Gastrocnemius medialis (tissue), 4 donors: ENCODE measurements at places on chromosomes 1 and 21. TPM values are rescaled to one million over a fixed set of nuclear protein-coding genes. Genes with fewer than 3 reads are reported as not detected.

Gene GJA8
- not detected for total RNA-seq

- no peaks in the 10 kb centered on the region for H3K36me3 ChIP-seq
- no peaks in the 10 kb centered on the region for H3K4me1 ChIP-seq
- no peak for DNase-seq
Measured at GRCh38 chr1:36014722-36015220, 69.1 kb upstream of the TEKT2 start.

Gene FMO3
- 2.8 TPM for total RNA-seq

DNA sequence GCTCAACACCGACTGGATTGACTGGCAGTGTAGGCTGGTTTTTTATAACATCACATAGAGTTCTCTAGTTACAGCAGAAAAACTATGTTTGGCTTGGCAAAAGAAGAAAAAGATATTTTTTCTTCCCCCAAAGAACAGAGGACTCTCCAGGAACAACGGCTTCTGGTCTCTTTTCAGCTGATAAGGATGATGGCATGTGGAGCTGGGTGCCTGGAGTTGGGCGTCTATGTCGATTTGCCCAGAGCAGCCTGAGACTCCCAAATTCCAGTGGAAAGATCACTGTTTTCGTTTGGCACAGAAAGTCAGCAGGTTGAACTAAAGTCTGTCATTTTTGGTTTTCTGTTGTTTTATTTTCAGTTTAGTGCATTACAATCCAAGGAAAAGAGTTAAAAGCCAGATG lies 91.1 kb downstream of the SMYD2 start:
- H3K36me3 ChIP-seq, result no peaks in the 10 kb centered on the region
- H3K27ac ChIP-seq, result no peak overlapping the region
- DNase-seq, result no peak
- peaks cover 17% of the 10 kb centered on the region for H3K4me1 ChIP-seq
- H3K27me3 ChIP-seq, result no peaks in the 10 kb centered on the region

Gene FCGR2B
- 9.4 TPM for total RNA-seq

- H3K4me1 ChIP-seq, result no peaks in the 10 kb centered on the region
- peak overlapping the region; percentile 1 for H3K4me3 ChIP-seq
- H3K27me3 ChIP-seq, result no peaks in the 10 kb centered on the region
- no peak for DNase-seq
Measured at GRCh38 chr1:166489670-166490436, 323.1 kb upstream of the FAM78B start.

- no peak for DNase-seq
- H3K27me3 ChIP-seq, result no peaks in the 10 kb centered on the region
- H3K4me3 ChIP-seq, result no peak overlapping the region
- H3K4me1 ChIP-seq, result peaks cover 24% of the 10 kb centered on the region
- no peaks in the 10 kb centered on the region for H3K36me3 ChIP-seq
- peak overlapping the region; percentile 69 for H3K27ac ChIP-seq
Measured at GRCh38 chr1:9894115-9894514, 16.0 kb downstream of the CTNNBIP1 start.

Gene GRIK1
- total RNA-seq, result not detected

Gene KCNA2
- total RNA-seq, result 0.31 TPM

Gene LCE1D
- total RNA-seq, result not detected

DNA sequence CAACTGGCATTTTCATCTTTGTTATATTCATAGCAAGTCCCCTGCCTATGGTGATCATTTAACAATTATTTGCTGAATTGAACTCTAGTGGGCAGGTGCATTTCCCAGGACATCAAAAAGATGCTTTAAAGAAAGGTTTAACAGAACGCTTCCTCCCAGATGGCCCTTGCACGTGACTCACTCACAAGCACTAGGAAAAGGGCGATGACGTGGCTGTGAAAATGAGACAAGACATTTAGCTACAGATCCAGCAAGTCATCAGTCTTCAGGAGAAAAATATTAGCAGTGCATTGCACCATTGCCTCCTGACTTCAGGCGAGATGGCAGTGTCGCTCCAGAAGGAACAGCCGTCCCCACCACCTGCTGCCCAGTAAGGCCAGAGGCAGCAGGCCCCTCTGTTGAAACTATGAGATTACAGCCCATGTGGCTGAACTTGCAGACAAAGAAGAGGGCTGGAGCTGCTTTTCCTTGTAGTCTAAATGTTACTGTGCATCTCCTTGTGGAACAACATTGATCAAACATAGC lies 37.2 kb downstream of the DSCAM start:
- H3K27ac ChIP-seq, result no peak overlapping the region
- DNase-seq, result no peak
- no peaks in the 10 kb centered on the region for H3K27me3 ChIP-seq
- no peak overlapping the region for H3K4me3 ChIP-seq
- no peaks in the 10 kb centered on the region for H3K4me1 ChIP-seq

Gene OR2W3
- total RNA-seq, result not detected

DNA sequence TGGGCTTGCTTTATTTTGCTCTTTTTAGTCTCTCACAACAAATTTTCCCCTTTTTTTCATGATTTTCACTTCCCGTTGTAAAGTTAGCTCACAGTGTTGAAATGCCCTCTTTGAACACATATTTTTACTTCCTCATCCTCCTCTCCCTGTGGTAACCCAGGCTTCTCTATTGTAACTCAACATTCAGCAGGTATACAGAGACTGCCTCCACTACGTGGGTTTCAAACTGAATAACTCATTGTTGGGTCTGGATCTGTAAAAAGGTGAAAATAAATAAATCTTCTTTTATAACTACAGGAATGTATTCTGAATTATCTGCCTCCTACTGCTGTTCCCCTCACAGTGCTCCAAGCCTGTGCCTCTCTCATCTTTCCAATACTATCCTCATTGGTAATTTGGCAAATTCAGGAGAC lies 166.4 kb downstream of the RUNX1 start:
- H3K27me3 ChIP-seq, result peaks cover 20% of the 10 kb centered on the region
- no peak for DNase-seq
- H3K36me3 ChIP-seq, result peaks cover 18% of the 10 kb centered on the region
- H3K27ac ChIP-seq, result peak overlapping the region; percentile 8

Gene FALEC
- not detected for total RNA-seq

DNA sequence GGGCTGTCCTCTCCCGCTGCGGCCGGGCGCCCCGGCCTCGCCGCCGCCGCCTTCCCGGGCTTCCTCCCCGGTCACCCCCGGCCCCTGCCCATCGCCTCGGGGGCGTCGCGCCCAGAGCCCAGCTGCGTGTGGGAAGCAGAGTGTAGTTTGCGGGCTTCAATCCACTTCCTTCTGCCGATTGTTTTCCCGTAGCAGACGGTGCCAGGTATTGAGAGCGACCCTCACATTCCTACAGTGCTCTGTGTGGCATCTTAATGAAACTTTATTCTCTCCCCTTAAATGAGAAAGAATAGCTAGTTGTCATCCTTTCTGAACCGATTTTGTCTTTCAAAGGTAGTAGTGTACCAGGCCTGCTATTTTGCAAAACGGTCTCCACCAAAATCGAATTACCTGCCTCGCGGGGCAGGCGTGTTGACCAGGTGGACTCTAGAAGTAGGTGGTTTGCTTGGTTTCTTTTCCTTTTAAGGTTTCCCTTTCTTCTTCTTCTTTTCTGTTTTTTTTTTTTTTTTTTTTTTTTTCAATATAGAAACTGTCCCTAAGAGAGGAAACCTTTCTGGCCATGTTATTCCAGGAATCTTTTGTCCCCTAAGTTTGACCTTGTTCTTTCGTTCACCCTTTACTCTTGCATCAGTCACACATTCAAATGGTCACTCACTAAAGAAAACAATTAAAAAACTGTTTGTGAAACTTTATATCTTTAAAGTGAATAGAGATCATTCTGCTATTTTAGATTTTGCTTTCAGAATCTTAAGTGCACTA lies 881 bp downstream of the USP25 start:
- H3K36me3 ChIP-seq, result no peaks in the 10 kb centered on the region
- DNase-seq, result no peak
- no peaks in the 10 kb centered on the region for H3K27me3 ChIP-seq
- peak overlapping the region; percentile 60 for H3K4me3 ChIP-seq
- H3K27ac ChIP-seq, result peak overlapping the region; percentile 93

GRCh38 chr1:179984942-179985341 lies 30.3 kb downstream of the CEP350 start:
- no peak for DNase-seq
- no peak overlapping the region for H3K4me3 ChIP-seq
- no peaks in the 10 kb centered on the region for H3K27me3 ChIP-seq
- no peak overlapping the region for H3K27ac ChIP-seq
- H3K4me1 ChIP-seq, result peaks cover 16% of the 10 kb centered on the region

DNA sequence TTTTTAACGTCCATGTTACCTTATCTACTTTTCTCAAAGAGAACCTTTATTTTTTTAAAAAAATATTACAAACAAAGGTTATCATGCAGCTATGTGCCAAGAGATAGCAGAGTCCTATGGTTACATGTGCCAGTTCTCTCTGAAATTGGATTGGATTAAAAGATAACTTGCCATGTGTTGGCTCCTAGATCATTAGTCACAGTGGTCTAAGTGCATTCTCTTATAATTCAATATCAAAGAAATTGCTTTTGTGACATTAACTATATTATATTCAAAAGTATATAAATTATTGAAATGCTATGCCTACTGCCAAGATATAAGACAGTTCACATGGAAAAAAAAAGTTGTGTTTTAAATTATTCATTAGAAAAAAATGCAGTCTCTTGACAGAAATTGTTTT lies 494.2 kb downstream of the NEGR1 start:
- no peaks in the 10 kb centered on the region for H3K36me3 ChIP-seq
- H3K27ac ChIP-seq, result no peak overlapping the region
- no peaks in the 10 kb centered on the region for H3K27me3 ChIP-seq
- DNase-seq, result no peak
- no peaks in the 10 kb centered on the region for H3K4me1 ChIP-seq
- no peak overlapping the region for H3K4me3 ChIP-seq

- no peaks in the 10 kb centered on the region for H3K27me3 ChIP-seq
- H3K27ac ChIP-seq, result no peak overlapping the region
- no peaks in the 10 kb centered on the region for H3K4me1 ChIP-seq
- no peak overlapping the region for H3K4me3 ChIP-seq
- H3K36me3 ChIP-seq, result no peaks in the 10 kb centered on the region
Measured at GRCh38 chr1:209988706-209989105, 50.7 kb downstream of the SYT14 start.

Gene C8A
- total RNA-seq, result not detected

Gene ABCG1
- 7.3 TPM for total RNA-seq

Gene NMNAT1
- total RNA-seq, result 12.4 TPM

DNA sequence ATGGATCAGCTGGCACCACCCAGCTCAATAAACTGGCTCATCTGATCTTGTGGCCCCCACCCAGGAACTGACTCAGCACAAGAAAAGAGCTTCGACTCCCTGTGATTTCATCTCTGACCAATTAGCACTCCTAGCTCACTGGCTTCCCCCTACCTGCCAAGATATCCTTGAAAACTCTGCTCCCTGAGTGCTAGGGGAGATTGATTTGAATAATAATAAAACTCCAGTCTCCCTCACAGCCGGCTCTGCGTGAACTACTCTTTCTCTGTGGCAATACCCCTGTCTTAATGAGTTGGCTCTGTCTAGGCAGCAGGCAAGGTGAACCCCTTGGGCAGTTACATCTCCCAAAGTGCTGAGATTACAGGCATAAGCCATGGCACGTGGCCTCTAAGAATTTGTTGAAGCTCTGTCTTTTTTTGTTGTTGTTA lies 11.8 kb upstream of the RHBDL2 start:
- H3K27ac ChIP-seq, result no peak overlapping the region
- no peaks in the 10 kb centered on the region for H3K27me3 ChIP-seq
- H3K36me3 ChIP-seq, result no peaks in the 10 kb centered on the region
- H3K4me3 ChIP-seq, result no peak overlapping the region

- peak; percentile 73 for DNase-seq
- peaks cover 6% of the 10 kb centered on the region for H3K4me1 ChIP-seq
- H3K4me3 ChIP-seq, result no peak overlapping the region
- peaks cover 20% of the 10 kb centered on the region for H3K27me3 ChIP-seq
- no peaks in the 10 kb centered on the region for H3K36me3 ChIP-seq
Measured at GRCh38 chr21:41777951-41778815, 11.3 kb upstream of the RIPK4 start.

DNA sequence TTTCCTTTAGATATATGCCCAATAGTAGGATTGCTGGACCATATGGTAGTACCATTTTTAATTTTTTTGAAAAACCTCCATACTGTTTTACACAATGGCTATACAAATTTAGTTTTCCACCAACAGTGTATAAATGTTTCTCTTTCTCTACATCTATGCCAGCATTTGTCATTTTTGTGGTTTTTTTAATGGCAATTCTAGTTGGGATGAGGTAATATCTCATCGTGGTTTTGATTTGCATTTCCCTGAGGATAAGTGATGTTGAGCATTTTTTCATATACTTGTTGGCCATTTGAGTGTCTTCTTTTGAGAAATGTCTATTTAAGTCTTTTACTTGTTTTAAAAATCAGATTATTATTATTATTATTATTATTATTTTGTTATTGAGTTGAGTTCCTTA lies 35.5 kb downstream of the PLA2G4A start:
- H3K36me3 ChIP-seq, result no peaks in the 10 kb centered on the region
- no peak overlapping the region for H3K4me3 ChIP-seq
- no peak for DNase-seq
- no peaks in the 10 kb centered on the region for H3K4me1 ChIP-seq
- H3K27ac ChIP-seq, result no peak overlapping the region
- H3K27me3 ChIP-seq, result no peaks in the 10 kb centered on the region

Gene DMRTA2
- not detected for total RNA-seq

GRCh38 chr1:66984491-66984890 lies 59.7 kb downstream of the MIER1 start:
- peaks cover 7% of the 10 kb centered on the region for H3K4me1 ChIP-seq
- no peak for DNase-seq
- H3K36me3 ChIP-seq, result peaks cover 58% of the 10 kb centered on the region
- no peak overlapping the region for H3K27ac ChIP-seq
- no peaks in the 10 kb centered on the region for H3K27me3 ChIP-seq
- H3K4me3 ChIP-seq, result no peak overlapping the region

Gene DIPK1A
- 5.5 TPM for total RNA-seq

Gene FAM177B
- total RNA-seq, result not detected

GRCh38 chr1:4980211-4980610 lies 325.8 kb downstream of the AJAP1 start:
- no peaks in the 10 kb centered on the region for H3K4me1 ChIP-seq
- H3K4me3 ChIP-seq, result no peak overlapping the region
- H3K27me3 ChIP-seq, result no peaks in the 10 kb centered on the region
- no peak for DNase-seq
- no peaks in the 10 kb centered on the region for H3K36me3 ChIP-seq

DNA sequence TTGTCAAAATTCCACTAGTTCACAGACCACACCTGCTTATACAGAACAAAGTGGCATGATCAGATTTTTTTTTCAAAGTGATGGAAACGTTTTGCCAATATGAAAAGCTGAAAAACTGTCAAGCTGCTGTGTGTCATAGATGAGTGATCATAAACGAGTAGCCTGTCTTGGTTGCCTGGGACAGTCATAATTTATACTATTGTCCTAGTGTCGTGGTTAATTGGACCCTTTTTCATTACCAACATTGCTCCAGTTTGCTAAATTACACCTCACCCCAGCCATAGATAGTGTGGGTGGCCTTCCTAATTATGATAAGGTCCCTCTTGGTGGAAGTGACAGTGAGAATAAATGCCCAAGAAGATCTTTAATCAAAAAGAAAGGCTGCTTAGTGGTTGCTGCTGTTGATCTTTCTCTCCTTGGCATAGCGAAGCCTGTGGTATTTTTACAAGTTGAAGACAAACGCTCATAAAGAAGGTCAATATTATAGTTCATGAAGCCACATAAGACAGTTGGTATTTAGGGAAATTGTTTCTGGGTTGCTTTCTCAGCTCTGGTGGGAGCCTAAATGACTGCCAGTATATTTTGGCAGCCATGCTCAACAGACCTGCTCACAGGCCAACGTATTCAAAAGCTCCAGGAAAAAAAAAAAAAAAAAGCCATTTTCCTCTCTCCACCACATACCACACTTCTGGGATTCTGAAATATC lies 478.1 kb downstream of the PLA2G4A start:
- no peak for DNase-seq
- no peaks in the 10 kb centered on the region for H3K36me3 ChIP-seq
- H3K4me3 ChIP-seq, result no peak overlapping the region
- no peaks in the 10 kb centered on the region for H3K4me1 ChIP-seq
- H3K27ac ChIP-seq, result no peak overlapping the region

Gene CLCN6
- 7.1 TPM for total RNA-seq
